Erythroblast (primary cell): ENCODE measurements at places on chromosomes 13 and 19.

- no peak for DNase-seq
Measured at GRCh38 chr19:44745341-44745831, 3.1 kb upstream of the BCL3 start.

GRCh38 chr13:106310291-106310865 lies 225.1 kb downstream of the EFNB2 start:
- no peak for DNase-seq

DNA sequence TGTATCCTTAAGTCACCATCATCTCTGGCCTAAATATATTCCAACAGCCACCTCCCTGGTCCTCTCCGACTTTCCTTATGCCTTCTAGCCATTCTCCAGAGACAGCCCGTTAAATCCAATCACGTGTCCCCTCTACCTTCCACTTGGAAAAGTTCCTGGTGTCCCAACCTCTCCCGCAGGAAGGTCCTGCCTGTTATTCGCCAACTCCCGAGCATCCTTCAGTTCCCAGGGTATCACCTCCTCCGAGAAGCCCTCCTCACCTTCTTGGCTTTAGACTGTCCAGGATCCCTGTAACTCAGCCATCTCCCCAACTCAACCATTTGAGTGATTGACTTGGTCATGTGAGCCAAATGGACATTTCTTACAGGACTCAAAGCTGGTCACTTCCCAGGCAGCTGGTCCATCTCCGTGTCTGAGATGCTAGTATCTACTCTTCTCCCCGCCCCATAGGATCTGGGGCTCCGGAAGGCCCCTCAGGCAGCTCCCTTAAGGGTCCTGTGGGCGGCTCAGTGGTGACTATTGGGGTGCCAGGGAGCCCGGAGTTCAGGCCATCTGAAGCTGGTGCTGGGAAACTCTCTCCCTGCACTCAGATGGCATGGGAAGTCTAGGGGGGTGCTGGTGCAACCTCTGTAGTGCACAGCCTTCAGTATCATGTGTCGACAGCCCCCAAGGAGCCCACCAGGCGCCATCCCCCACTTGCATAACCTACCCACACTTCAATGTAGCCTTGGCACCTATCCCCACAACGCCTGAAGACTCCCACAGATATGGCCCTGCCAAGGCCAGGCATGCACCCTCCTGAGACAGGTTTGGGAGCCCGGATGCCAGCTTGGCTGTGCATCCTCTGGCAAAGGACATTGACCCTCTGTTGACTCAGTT lies 27.9 kb upstream of the NANOS3 start:
- DNase-seq: no peak

GRCh38 chr13:106918557-106918860 lies 350.6 kb upstream of the ARGLU1 start:
- no peak for DNase-seq

DNA sequence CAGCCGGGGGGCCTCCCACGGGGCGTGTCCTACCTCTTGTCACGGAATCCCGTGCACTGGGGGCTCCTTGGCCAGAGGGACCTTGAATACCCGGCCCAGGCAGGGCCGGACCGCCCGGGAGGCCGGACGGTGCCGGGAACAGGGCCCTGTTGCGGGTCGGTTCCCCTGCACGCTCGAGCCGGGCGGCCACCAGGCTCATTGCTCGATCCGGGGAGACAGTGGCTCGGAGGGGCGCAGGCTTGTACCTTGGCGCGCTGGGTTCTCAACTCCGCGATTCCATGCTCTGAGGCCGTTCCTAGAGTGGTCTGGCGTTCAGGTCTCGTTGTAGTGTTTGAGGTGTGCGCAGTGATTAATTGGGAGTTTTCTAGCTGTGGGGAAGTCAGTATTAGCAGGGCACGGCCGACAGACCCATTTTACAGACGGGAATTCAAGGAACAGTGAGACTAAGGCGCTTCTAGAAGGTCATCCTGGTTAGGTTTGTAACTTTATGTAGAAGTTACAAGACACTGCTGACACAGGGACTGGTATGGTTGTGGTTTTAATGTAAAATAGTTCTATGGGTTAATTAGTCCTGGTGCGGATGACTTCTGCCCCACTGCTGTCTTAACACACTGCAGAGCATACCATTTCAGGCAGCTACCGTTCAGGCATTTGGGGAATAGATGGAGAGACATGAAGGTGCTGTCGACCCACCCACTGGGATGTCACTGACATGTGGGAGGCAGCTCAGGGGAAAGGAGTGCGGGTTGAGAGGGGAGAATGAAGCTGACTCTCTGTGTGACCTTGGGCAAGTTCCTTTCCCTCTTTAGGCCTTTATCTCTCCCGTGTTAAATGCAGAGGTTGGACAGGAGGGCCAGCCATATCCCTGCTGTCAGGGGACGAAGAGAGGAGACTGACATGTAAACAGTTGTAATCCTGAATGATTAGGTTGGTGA lies 592 bp downstream of the CLPTM1 start:
- peak; percentile 53 for DNase-seq

GRCh38 chr19:47284324-47284899 lies 9.7 kb downstream of the INAFM1 start:
- peak; percentile 85 for DNase-seq

DNA sequence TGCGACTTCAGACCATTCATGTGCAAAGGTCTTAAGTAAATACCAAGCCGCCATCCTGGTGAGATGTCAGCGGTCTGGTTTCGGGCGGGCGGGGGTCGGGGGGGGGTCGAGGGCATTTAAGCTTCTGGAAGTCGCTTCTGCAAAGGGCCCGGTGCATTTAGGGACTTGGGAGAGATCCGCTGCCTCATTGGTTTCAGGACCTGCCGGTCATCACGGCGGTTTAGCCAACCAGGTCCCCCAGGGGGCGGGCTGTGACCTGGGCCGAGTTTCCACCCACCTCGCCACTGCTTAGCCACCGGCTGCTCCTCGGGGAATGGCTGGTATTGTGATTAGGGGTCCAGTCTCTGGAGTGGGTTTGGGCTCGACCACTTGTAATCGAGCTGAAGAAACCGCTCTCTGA lies 7.8 kb downstream of the ANKLE1 start:
- DNase-seq: peak; percentile 82

GRCh38 chr13:98216711-98217285 lies 39.7 kb upstream of the RNF113B start:
- no peak for DNase-seq

DNA sequence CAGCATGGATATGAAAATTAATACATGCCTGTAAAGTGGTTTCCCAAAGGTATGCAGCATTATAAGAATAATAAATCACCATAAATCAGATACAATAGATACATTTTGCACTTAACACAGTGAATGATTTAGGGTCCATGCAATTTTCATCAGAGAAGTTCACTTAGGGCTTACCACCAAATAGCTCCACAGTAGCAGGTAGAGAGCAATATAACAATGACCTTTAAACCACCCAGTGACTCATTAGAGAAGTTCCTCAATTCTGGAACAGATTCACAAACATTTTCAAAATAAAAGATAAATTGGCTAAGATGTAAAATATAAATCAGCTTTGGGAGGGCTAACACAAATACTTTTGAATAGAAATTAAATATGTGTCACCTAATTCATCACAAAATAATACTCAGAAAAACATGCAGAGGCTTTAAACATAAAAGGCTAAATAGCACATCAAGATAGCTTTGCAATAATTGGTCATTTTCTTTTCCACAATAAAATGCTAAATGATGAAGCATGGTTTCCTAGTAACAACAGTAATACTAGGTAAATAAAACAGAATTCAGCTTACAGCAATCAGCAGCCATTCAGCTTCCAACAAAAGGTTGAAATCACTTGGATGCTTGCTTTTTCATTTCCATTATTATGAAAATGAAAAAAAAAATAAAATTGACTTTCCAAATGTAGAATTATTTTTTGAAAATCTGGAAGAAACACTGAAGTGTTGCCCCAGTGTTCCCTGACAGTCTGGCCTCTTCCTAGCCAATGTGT lies 84.3 kb upstream of the NBEA start:
- no peak for DNase-seq

DNA sequence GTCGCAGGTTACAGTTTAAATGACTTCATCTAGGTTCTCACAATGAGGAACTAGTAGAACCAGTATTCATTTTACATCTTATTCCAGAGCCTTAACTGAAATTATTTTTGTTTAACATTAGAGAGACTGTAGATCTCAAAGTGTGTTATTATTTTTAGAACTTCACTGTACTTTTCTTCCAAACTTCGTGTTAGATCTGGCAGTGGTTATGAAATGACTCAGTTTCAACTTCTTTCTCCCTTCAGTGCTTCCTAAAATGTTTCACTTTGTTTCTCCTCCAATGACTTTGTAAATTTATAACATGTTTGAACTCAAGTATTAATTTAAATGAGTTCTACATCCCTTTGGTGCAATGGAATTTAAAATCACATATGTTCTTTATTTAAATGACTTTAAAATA lies 139.3 kb downstream of the PCDH9 start:
- no peak for DNase-seq

- DNase-seq: no peak
Measured at GRCh38 chr19:46451352-46451751, 20.0 kb downstream of the PNMA8A start.

DNA sequence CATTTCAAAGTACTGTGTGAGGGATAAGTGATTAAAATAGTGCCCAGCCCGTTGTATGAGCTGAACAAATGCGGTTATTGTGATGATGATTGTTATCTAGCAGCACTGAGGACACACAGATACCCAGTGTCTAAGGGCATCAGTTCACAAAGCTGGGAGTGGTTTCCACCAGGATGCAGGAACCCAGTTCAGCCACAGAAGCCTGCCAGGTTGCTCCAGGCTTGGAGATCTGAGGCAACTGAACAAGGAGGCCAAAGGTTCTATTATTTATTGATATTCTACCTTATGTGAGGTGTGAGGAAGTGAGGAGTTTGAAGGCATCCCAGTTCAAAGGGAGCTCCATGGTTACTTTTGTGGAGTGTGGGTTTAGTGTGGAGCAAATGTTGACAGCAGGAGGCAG lies 13.2 kb downstream of the DIAPH3 start:
- no peak for DNase-seq

DNA sequence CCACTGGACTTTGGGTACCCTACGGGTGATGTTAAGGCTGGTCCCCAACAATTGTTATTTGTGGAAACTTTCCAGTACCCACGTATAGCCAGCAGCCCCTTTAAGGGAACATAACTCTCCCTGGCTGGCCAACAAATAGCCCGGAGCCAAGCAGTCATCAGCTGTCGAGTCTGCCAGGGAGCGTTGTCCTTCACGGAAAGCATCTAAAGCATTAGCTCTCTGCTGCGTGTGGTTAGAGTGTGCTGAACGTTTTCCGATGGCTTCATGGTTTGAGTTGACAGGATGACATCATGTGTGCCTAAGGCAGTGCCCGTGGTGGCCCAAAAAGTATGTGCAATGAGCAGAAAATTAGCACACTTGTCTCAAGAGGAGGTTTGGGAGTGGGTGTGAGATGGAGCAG lies 3.3 kb upstream of the ZNF556 start:
- no peak for DNase-seq
